CD4-positive, alpha-beta T cell treated with Interleukin-6 for 4 hours (primary cell): ENCODE measurements at places on chromosomes 7 and 10.

DNA sequence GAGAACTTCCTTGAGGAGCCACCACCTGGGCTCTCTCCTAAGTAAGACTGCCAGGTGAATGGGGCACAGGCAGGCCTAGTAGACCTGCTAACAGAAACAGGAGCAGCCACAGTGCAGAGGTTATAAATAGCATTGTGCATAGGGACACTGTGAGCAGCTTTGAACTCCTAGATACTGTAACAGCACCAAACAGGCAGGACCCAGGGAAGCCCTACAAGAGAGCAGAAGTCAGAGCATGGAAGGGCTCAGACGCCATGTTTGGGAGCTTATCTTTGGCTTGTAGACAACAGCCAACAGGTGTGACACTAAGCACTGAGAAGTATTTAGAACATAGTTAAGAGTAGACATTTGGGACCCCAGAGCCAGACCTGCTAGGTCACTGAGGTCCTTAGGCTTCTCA, 14.5 kb downstream of the XRCC2 start:
- DNase-seq = no peak

DNA sequence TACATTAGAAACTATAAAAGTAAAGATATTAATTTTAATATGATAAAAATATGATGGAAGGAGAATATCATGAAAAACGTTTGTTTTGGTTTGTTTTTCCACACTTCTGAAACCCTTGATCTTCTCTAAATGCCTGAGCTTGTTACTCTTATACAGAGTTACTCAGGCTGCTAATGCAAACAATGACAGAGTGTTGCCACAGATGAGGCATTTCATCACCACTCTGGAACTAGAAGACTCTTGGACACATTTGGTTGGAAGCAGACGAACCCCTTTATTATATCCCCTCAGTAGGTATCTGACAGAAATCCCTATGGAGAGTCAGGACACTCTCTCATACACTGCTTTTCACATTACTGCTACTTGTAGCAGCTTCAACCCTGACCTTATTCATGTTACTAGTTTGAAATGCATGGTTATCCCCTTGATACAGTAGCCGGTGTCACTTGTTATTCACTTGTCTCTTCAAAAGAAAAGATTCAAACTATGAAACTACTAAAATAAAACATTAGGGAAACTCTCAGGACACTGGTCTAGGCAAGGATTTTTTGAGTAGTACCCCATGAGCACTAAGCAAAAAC, 66.9 kb downstream of the SEMA3C start:
- no peak for DNase-seq

DNA sequence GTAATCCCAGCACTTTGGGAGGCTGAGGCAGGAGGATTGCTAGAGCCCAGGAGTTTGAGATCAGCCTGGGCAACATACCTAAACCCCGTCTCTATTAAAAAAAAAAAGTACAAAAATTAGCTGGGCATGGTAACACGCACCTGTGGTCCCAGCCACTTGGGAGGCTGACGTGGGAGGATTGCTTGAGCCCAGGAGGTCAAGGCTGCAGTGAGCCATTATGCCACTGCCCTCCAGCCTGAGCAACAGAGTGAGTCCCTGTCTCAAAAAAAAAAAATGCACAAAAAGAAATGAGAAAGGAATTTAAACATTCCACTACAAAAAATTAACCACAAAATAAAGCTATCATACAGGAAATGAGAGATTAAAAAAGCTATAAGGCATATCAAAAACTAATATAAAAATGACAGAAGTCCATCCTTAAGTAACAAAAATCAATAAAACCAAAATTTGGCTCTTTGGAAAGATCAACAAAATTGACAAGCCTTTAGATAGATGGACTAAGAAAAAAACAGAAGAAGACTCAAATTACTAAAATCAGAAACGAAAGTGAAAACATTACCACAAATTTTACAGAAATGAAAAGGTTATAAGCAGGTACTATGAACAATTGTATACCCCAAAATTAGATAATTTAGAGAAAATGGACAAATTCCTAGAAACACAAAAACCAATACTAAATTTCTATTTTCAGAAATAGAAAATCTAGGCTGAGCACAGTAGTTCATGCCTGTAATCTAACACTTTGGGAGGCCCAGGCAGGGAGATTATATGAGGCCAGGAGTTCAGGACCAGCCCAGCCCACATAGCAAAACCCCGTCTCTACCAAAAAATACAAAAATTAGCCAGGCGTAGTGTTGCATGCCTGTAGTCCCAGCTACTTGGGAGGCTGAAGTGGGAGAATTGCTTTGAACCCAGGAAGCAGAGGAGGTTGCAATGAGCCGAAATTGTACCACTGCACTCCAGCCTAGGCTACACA, 42.4 kb upstream of the NANOS1 start:
- no peak for DNase-seq

DNA sequence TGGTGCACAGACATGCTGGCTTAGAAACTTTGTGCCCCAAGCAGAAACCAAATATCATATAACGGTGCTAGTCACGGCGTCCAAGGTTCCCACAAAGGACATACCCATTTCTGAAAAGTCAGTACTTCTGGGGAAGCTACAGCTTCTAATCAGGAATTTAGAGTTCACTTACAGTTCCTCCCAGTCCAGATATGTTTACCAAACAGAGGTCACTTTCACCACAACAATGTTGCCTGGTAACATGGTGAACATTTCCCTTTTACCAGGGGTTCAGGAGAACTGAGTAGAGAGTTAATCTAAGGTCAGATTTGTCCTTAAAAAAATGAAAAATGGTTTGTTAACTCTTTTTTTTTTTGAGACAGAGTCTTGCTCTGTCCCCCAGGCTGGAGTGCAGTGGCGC, 265.9 kb upstream of the MKLN1 start:
- DNase-seq = no peak

DNA sequence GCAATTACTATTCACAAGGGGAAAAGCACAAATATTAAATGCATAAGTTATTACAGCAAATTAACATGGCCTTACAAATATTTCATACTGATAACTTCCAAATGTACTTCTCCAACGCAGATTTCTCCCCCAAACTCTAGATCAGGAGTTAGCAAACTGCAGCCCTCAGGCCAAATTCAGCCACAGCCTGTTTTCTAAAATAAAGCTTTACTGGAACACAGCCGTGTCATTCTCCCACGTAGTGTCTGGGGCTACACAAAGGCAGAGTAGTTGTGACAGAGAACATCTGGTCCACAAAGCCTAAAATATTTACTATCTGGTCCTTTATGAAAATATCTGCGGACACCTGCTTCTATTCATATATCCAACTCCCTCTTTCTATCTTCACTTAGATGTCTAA, 151.8 kb upstream of the AHR start:
- no peak for DNase-seq

DNA sequence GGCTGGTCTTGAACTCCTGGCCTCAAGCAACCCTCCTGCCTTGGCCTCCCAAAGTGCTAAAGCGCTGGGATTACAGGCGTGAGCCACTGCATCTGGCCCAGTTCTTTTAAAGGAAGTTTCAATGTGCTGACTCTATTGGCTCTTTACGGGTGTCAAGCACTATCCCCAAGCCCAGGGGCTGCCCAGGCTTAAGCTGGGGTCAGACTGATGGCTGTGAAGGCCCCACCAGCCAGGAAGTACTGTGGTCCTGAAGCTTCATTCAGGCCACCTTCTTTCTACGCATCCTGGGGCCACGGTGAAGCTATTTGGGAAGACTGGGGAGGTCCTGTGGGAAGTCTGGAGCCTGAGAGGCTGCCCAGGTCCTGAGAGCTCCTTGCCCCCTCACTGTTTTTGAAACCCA, 8.0 kb downstream of the GPR15LG start:
- no peak for DNase-seq

- no peak for DNase-seq
Observed at GRCh38 chr7:43868681-43869005, 674 bp downstream of the MRPS24 start.

GRCh38 chr7:101859411-101860106, 42.1 kb downstream of the CUX1 start:
- no peak for DNase-seq

DNA sequence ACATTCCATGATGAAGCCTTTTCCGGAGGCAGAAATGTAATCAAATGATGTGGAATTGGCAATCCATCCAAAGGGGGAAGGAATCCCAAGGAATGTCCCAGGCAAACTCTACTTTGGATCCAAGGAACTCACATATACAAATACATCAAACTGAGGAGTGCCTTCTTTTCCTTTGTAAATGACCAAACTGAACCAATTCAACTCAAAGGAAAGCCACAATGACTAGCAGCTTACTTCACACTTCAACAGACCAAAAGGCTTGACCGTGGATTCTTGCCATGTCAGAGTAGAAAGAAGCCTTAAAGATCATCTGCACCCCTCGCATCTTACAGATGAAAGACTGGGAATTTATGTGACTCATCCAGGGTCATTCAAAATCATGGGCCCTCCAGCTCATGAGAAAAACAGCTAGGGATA, 79.7 kb upstream of the MACROH2A2 start:
- DNase-seq = no peak

- DNase-seq = no peak
Observed at GRCh38 chr7:123208793-123209192, 9.0 kb upstream of the SLC13A1 start.

DNA sequence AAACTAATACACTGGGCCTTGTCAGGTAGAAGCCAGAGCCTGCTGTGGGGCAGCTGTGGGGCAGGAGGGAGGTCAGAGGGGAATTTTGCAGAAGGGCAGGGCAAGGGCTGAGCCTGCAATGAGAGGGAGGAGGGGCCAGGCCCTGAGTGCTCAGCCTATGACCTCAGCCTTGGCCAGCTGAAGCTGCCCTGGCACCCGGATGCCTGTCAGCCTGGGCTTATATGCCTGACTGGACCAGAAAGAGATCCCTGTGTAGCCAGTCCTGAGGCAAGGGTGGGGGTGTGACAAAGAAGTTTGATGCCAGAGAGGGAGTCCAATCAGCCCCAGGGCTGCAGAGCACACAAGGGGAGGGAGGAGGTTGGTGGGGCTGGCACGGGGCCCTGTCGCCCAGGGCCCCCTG, 22.3 kb upstream of the PRRT4 start:
- no peak for DNase-seq
